ENCODE measurements at places on chromosomes 1 and 21.

DNA sequence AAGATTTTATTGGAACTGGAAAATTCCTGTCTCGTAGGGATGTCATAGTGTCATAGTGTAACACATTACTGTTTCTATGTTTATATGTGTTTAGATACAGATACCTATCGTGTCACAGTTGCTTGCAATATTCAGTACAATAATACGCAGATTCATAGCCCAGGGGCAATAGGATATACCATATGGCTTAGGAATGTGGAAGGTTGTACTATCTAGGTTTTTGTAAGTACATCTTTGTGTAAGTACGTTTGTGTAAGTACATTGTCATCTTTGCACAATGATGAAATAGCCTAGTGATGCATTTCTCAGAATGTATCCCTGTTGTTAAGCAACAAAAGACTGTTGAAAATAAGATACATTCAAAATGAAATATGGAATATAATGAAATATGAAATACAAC, 68.9 kb downstream of the CAMTA1 start:
- DNase-seq, result no peak

DNA sequence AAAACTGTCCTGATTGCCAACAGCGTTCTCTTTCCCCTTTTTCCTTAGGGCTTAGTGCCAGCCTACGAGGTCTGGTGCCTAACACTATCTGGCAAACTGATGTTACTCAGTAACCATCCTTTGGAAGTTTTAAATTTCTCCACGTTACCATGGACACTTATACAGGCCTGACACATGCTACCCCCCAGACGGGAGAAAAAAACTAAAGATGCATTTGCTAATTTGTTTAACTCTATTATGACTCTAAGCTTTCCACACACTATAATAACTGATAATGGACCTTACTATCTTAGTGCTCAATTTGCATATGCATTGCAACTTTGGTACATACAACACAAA, 36.8 kb downstream of the CLCA1 start:
- no peak for DNase-seq

- no peak for DNase-seq
Measured at GRCh38 chr1:234853906-234854644, 244.1 kb upstream of the IRF2BP2 start.

DNA sequence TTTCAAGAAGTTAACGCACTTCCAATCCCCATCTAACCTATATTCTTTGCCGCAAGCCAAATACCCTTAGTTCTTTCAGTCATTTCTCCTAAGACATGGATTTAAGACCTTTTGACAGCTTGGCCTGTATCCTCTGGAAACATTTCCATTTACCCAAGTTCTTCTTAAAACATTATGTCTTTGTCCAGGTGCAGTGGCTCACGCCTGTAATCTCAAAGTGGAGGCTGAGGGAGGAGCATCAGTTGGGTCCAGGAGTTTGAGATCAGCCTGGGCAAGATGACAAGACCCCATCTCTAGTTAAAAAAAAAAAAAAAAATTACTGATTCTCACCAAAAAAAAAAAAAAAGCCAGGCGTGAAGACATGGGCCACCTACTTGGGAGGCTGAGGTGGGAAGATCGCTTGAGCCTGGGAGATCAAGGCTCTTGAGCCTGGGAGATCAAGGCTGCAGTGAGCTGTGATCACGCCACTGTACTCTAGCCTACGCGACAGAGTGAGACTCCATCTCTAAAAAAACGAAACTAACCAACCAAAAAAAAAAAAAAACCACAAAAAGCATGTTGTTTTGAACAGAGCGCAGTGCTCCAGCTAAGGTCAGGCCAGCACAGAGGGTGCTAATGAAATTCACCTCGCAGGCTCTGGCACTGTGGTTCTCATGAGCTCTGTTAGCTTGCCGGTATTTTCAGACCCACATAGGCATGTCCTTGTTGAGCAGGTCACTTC, 36.0 kb downstream of the NUAK2 start:
- DNase-seq, result no peak

Measured in epithelial cell of prostate (primary cell).